ENCODE measurements at places on chromosomes 6 and 20.

DNA sequence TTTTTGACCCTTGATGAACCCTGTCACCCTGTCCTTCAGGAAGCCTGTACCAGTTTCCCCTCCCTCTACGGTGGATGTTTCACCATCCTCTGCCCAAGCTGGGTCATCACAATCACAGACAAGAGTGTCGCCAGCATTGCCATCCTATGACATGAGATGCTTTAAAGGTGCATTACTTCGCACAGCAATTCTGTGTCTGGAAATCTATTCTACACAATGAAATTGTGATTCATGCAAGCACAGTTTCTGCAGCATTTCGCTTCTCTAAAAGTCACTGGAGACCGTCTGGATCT, 2.5 kb upstream of the ULBP2 start:
- no peaks in the 10 kb centered on the region for H3K36me3 ChIP-seq
- peaks cover 7% of the 10 kb centered on the region for H3K4me1 ChIP-seq
- DNase-seq, result no peak
- peaks cover 28% of the 10 kb centered on the region for H3K27me3 ChIP-seq

- H3K4me1 ChIP-seq, result peaks cover 2% of the 10 kb centered on the region
- H3K27me3 ChIP-seq, result no peaks in the 10 kb centered on the region
- no peak overlapping the region for H3K27ac ChIP-seq
- H3K4me3 ChIP-seq, result no peak overlapping the region
- DNase-seq, result no peak
Observed at GRCh38 chr20:35542990-35543389, 1.1 kb downstream of the ERGIC3 start.

- no peak overlapping the region for H3K4me3 ChIP-seq
- H3K36me3 ChIP-seq, result no peaks in the 10 kb centered on the region
- H3K4me1 ChIP-seq, result no peaks in the 10 kb centered on the region
- DNase-seq, result peak; percentile 80
- H3K27ac ChIP-seq, result no peak overlapping the region
- no peaks in the 10 kb centered on the region for H3K27me3 ChIP-seq
Observed at GRCh38 chr6:68728159-68728979, 93.3 kb downstream of the ADGRB3 start.

GRCh38 chr6:14781772-14782525, 463.9 kb upstream of the JARID2 start:
- no peaks in the 10 kb centered on the region for H3K36me3 ChIP-seq
- DNase-seq, result no peak
- H3K4me3 ChIP-seq, result no peak overlapping the region
- H3K27me3 ChIP-seq, result no peaks in the 10 kb centered on the region
- H3K4me1 ChIP-seq, result no peaks in the 10 kb centered on the region

GRCh38 chr6:119649531-119649930, 300.0 kb upstream of the MAN1A1 start:
- no peaks in the 10 kb centered on the region for H3K36me3 ChIP-seq
- no peaks in the 10 kb centered on the region for H3K4me1 ChIP-seq
- DNase-seq, result no peak
- H3K4me3 ChIP-seq, result no peak overlapping the region
- H3K27ac ChIP-seq, result no peak overlapping the region
- H3K27me3 ChIP-seq, result no peaks in the 10 kb centered on the region

DNA sequence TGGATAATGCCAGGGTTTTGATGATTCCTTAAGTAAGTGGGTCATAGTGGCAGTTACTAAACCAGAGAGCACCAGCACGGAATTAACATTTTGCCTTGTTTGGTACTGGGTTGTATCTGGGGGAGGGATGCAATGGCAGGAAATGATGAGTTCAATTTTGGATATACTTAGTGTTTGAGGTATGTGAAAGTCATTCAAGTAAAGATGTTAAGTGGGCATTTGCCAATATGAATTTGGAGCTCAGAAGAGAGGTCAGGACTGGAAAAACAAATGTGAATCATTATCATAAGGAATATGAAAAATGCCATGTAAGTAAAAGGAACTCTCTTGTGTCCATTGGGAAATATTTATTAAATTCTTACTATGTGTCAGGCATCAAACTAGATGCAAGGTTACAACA, 6.2 kb downstream of the PXT1 start:
- no peaks in the 10 kb centered on the region for H3K27me3 ChIP-seq
- no peak overlapping the region for H3K4me3 ChIP-seq
- no peaks in the 10 kb centered on the region for H3K36me3 ChIP-seq
- DNase-seq, result peak; percentile 77
- H3K4me1 ChIP-seq, result peaks cover 3% of the 10 kb centered on the region

All from fibroblast of lung (primary cell).